CD4-positive, alpha-beta memory T cell (primary cell): ENCODE measurements at places on chromosomes 13 and 19.

DNA sequence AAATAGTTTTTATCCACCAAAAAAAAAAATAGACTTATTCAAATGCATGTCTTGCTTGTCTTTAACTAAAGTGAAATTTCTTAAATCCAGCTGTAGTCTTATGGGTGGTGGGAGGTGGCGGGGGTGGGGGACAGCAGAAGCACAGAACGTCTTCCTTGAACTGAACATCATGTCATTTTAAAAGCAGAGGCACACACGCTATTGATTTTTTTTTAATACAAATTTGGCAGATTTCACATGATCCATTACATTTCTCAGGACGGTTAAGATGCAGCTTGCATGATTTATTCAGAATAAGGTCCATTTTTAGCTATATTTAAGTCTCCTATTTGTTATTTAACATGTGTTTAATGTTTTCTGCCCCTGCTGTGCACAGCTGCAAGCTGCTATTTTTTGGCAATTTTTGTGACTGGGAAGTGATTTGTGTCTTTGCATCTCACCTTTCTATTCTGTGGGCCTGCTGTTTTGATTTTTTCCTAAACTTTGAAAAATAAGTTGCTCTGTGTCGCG, 274.0 kb downstream of the TSHZ3 start:
- no peak for DNase-seq

DNA sequence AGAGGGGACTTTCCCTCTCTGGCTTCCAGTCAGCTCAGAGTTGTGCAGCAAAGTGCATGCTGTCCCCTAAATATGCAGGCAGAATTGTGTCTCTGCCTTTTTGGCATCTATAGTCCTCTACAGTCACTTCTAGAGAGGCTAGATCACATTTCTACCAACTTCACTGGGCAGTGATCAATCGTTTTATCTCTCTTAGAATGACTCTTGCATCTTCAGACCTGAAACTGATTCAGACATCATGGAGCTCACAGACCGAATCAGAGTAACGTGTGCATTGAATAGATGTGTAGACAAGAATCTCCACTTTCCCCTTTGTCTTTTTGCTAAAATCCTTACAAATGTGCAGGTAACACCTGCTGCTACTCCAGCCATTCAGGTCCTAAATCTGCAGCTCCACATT, 6.2 kb downstream of the ZNF253 start:
- no peak for DNase-seq

- no peak for DNase-seq
Measured at GRCh38 chr13:113922412-113923118, 51.3 kb downstream of the C13orf46 start.

DNA sequence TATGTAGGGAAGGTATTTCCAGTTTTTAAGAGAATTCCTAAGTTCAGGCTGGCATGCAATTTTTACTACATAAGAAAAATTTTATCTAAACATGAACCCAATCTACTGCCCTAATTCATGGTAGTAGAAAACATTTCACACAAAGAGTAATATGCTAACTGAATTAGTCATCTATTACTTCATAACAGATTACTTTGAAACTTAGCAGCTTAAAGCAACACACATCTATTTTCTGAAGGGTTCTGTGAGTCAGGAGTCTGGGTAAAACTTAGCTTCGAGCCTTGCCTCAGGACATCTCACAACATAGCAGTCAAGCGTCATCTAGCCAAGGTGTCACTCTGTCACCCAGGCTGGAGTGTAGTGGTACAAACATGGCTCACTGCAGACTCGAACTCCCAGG, 537.5 kb downstream of the DCT start:
- DNase-seq, result no peak

DNA sequence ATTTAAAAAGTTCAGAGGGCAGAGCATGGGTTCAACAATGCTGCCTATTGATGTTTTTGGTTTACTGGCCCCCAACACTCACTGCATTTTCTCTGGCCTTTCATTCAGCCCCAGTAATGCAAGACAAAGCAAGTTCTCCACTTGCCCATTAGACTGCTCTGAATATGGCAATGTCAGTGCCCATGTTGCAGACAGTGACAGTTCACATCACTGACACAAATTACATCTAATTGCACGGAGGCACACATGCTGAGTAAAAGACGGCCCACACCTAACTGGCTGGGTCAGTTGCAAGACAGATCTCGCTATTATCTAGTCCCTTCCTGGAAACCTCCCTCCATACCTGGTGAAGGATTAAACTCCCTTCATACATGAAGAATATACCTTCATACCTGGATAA, 54.0 kb downstream of the ENOX1 start:
- no peak for DNase-seq

GRCh38 chr13:93217721-93218261, 8.8 kb upstream of the GPC6 start:
- DNase-seq, result no peak

DNA sequence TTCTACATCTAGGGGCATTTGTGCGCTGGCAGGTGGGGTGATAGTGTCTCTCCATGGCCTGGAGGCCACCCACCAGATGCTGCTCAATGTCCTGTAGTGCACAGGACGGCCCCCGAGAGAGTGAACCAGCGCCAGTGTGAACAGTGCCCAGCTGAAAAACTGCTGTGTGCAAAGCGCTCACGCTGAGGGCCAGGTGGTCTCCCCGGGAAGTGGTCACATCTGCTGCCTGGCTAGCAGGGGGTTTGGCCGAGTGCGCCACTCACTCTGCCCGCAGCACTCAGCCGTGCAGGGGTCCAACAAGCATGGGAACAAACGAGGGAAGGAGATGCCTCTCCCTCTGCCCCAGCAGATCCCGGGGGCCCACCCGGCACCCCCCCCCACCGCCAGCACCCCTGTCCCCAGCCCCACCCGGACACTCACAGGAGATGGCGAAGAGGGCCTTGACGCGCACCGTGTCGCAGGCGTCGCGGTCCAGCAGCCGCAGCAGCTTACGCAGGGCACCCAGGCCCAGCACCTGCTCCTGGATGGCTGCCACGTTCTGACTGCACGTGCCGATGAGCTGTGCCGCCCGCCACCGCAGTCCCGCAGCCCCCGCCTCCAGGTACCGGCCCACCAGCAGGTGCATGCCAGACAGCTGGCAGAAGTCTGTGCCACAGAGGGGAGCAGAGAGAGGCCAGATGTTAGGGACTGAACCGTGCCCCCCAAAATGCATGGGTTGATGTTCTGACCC, 5.8 kb downstream of the HSPBP1 start:
- DNase-seq, result no peak

GRCh38 chr13:74966275-74966674, 515.7 kb downstream of the TBC1D4 start:
- no peak for DNase-seq

- peak; percentile 81 for DNase-seq
Measured at GRCh38 chr19:862581-863314, 3.3 kb downstream of the CFD start.

- no peak for DNase-seq
Measured at GRCh38 chr13:30191491-30192100, 115.8 kb downstream of the KATNAL1 start.

- DNase-seq, result no peak
Measured at GRCh38 chr13:86725105-86725504, 925.9 kb upstream of the SLITRK6 start.

GRCh38 chr13:35472323-35472881, 4.1 kb downstream of the MAB21L1 start:
- DNase-seq, result no peak

- DNase-seq, result no peak
Measured at GRCh38 chr13:71638751-71639150, 228.3 kb downstream of the DACH1 start.

GRCh38 chr13:49132479-49133002, 87.6 kb upstream of the MLNR start:
- no peak for DNase-seq

DNA sequence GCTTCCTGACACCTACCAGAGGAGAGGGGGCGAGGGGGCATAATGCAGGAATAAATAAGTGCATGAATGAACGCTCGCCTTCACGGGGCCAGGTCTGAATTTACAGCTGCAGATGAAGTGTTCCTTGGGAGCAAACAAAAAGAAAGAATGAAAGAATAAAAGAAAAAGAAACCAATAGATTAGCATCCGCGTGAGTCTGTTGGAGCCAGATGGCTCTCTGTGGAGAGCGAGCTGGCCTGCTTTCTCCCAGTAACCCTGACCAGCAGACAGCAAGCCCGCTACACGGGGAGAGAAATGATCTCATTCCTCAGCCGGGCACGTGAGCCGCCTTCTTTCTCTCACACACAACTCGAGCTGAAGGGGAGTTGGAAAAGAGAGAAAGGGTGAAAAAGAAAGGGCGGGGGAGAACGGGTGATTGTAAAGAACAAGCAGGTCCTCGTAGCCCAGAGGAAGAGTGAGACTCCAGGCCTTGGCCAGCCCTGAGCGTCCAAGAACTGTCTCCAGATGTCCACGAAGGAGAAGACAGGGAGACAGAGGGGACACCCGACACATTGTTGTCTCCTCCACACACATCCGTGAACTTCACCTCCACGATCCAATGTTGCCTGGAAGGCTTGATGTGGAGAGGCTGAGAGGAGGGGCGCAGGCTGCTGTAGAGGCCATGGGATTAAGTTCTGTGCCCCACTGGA, 81.4 kb downstream of the RNASEH2B start:
- no peak for DNase-seq

- DNase-seq, result no peak
Measured at GRCh38 chr19:48445256-48445605, 552 bp upstream of the GRWD1 start.

- DNase-seq, result no peak
Measured at GRCh38 chr13:49256841-49257240, 9.1 kb downstream of the CDADC1 start.

DNA sequence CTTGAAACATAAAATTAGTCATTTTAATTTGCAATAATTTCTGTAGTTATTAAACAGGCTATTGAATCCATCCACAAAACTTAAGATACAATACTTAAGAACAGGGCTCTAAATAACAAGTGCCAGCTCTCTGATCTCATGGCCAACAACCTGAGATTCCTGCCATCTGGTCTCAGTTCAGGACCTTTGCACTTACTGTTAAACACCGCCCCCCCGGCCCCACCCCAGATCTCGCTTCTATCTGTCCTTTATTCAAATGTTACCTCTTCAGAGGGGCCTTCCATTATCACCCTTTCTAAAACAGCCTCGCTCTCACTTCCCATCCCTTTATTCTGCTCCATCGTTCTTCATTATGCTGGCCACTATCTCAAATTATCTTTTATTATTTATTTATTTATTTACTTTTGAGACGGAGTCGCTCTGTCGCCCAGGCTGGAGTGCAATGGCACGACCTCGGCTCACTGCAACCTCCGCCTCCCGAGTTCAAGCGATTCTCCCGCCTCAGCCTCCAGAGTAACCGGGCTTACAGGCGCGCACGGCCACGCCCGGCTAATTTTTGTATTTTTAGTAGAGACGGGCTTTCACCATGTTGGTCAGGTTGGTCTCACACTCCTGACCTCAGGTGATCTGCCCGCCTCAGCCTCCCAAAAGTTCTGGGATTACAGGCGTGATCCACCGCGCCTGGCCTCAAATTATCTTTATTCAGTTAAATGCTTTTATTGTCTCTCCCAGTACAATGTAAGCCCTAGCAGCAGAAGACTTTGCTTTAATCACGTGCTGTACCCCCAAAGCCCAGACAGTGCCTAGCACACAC, 838 bp upstream of the SNRNP70 start:
- DNase-seq, result no peak
